ENCODE measurements at places on chromosomes 12 and 14.

- no peaks in the 10 kb centered on the region for H3K36me3 ChIP-seq
- H3K4me1 ChIP-seq, result no peaks in the 10 kb centered on the region
- H3K27me3 ChIP-seq, result no peaks in the 10 kb centered on the region
- no peak overlapping the region for H3K27ac ChIP-seq
- no peak for DNase-seq
- H3K4me3 ChIP-seq, result no peak overlapping the region
Observed at GRCh38 chr12:64351265-64351664, 39.3 kb downstream of the C12orf56 start.

- H3K27me3 ChIP-seq, result no peaks in the 10 kb centered on the region
- no peak overlapping the region for H3K27ac ChIP-seq
- no peak overlapping the region for H3K4me3 ChIP-seq
- H3K4me1 ChIP-seq, result no peaks in the 10 kb centered on the region
- no peak for DNase-seq
Observed at GRCh38 chr14:53295985-53296582, 143.0 kb upstream of the DDHD1 start.

- H3K27ac ChIP-seq, result no peak overlapping the region
- peaks cover 13% of the 10 kb centered on the region for H3K36me3 ChIP-seq
- no peak overlapping the region for H3K4me3 ChIP-seq
- H3K27me3 ChIP-seq, result no peaks in the 10 kb centered on the region
- H3K4me1 ChIP-seq, result peaks cover 3% of the 10 kb centered on the region
- DNase-seq, result peak; percentile 95
Observed at GRCh38 chr12:53065975-53066931, 12.9 kb downstream of the SPRYD3 start.

DNA sequence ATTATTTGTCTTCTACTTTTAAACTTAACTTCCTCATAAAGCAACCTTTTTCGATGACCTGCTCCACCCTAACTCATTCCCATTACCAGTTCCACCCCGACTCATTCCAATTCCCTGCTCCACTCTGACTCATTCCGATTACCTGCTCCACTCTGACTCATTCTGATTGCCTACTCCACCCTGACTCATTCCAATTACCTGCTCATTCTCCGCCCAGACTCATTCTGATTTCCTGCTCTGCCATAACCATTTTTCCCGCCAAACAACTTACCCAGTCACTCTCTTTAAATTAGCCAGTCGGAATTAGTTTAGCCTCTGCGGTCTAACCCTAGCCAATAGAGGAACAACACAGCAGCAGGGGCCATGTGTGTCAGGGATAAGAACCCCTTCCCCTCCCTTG is 249.1 kb downstream of the DPY19L2 start:
- no peak overlapping the region for H3K27ac ChIP-seq
- no peak for DNase-seq
- no peaks in the 10 kb centered on the region for H3K36me3 ChIP-seq
- H3K4me3 ChIP-seq, result no peak overlapping the region
- no peaks in the 10 kb centered on the region for H3K27me3 ChIP-seq
- H3K4me1 ChIP-seq, result no peaks in the 10 kb centered on the region

DNA sequence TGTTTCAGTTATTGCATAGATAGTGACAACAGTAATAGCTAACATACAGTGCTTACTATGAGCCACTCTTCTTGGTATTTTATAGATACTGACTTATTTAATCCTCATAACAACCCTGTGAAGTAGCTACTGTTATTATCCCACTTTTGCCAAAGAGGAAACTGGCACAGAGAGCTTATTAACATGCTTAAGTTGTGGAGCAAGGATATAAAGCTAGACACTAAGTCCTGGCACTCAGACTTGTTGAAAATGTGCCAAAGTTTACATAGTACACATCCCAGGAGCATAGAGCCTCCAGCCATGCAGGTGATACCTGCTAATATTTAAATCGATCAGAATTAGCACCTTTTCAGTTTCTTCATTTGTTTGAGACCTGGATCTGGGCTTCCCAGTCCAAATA is 41.8 kb downstream of the VEZT start:
- peaks cover 85% of the 10 kb centered on the region for H3K36me3 ChIP-seq
- DNase-seq, result no peak
- H3K27me3 ChIP-seq, result no peaks in the 10 kb centered on the region
- H3K4me3 ChIP-seq, result no peak overlapping the region
- H3K27ac ChIP-seq, result no peak overlapping the region

DNA sequence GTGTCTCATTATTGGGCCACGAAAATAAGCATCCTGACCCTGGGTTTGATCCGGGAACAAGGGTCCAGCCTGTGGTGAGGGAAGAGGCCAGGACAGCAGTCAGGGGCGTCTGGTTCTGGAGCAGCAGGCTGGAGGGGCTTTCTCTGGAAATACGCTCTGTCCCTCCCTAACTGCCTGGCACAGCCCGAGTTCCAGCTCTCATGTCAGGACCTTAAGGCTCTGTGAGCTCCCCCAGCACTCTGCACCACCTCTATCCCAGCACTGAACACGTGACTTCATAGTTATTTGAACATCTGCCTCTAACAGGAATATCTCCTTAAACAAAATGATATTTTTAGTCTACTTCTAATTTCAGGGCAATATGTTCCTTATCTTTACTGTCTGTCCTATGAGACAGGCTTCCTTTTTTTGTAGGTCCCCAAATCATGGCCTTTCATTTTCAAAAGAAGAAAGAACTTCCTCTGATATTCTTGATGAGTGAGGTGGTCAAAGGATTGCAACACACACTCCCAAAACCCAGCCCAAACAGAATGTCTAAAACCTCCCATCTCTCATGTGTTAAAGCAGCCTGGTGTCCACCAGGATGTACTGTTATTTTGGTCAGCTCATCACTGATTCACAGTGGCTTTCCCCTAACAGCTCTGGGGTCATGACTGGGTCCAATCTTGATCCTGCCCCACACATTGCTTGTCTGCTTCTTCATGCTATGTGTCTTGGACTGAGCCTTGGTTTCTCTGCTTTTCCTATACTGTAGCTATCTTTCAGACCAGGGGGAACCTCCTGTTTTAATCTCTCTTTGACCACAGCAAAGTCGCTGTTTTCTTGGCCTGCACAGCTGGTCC is 9.7 kb downstream of the AQP6 start:
- no peaks in the 10 kb centered on the region for H3K36me3 ChIP-seq
- H3K27me3 ChIP-seq, result peaks cover 31% of the 10 kb centered on the region
- H3K4me3 ChIP-seq, result no peak overlapping the region
- H3K4me1 ChIP-seq, result peaks cover 26% of the 10 kb centered on the region
- DNase-seq, result peak; percentile 31

DNA sequence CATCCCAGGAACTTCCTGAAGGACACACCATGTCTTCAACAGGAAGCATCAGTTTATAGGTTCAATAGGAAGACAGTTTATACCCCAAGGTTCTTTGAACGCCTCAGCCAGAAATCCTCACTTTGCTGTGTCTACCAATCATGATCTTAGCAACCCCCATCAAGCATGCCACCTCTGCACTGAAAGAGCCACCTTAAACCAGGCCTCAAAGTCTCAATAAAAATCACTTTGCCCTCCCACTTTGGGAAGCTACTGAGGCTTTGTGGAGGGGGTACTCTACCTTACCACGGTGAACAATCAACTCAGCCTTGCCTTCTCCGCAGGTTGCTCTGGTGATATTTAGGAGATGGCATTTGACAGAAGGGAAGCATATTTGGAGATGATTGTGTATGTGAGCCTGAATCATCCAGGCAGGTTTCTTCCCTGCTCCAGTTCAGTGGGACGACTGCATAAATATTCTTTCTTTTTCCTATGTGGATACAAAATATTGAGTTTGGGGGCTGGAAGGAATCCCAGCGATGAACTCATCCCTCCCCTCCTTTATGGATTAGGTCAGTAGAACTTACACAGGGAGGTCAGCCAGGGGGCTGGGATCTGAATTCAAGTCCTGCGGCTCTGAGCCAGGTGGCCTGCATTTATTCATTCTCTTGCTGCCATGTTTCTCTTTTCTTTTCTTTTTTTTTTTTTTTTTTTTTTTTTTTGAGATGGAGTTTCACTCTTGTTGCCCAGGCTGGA is 42.8 kb upstream of the VASH1 start:
- H3K4me1 ChIP-seq, result no peaks in the 10 kb centered on the region
- DNase-seq, result peak; percentile 11
- no peak overlapping the region for H3K4me3 ChIP-seq
- no peak overlapping the region for H3K27ac ChIP-seq
- H3K27me3 ChIP-seq, result no peaks in the 10 kb centered on the region

GRCh38 chr12:46659824-46660223 is 166.0 kb downstream of the SLC38A4 start:
- no peak overlapping the region for H3K27ac ChIP-seq
- H3K4me3 ChIP-seq, result no peak overlapping the region
- no peaks in the 10 kb centered on the region for H3K27me3 ChIP-seq
- DNase-seq, result no peak

DNA sequence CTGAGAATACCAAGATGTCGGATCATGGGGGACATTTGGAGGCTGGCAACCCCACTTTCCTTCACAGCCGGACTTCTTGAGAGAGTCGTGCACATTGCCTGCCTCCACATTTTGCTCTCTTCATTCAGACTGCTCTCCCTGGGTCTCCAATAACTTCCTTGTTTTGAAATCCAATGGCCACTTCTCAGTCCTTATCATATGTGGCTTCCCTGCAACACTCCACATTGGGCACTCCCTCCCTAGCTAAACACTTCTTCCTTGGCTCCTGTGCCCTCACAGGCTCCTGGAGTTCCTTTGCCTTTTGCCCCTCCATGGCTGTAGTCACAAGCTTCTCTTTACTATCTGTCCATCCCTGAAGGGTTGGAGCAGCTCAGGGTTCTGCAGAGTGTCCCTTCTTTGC is 30.1 kb downstream of the NPC2 start:
- peak; percentile 25 for DNase-seq
- H3K4me1 ChIP-seq, result no peaks in the 10 kb centered on the region
- no peaks in the 10 kb centered on the region for H3K27me3 ChIP-seq
- H3K36me3 ChIP-seq, result no peaks in the 10 kb centered on the region

DNA sequence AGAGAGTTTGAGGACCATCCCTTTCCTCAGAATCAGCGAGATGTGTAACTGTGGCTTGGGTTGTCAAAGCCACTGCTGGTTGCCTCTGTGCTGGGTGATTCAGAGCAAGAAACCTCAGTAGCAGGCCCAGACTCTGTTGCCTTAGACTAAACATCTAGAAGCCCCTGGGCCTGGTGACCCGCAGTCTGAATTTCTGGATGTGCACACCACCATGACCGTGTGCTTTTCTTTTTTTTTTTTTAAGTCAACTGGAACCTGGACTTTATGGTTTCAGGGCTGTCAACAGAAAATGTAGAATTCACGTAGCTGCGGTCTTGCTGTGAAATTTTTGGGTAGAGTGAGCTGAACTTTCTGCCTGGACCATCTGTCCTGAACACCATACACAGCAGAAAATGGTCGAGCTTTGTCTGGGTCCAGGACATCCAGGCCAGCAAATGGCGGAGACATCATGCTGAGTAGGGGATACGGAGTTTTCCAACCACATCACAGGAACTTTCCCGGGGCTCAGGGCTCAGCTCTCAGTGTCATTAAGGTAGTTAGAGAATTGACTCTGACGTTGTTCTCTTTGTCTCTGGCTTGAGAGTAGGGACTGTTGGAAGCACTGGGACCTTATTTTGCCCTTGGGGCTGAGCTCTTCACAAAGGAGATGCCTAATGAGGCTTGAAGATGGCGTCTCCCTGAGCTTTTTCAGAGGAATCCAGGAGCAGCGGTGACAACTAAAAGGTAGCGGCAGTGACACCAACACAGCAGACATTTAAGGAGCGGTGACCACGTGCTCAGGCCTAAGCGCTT is 23.0 kb upstream of the BATF start:
- H3K4me3 ChIP-seq, result no peak overlapping the region
- no peaks in the 10 kb centered on the region for H3K27me3 ChIP-seq
- no peak overlapping the region for H3K27ac ChIP-seq
- H3K4me1 ChIP-seq, result no peaks in the 10 kb centered on the region
- H3K36me3 ChIP-seq, result no peaks in the 10 kb centered on the region
- DNase-seq, result no peak

DNA sequence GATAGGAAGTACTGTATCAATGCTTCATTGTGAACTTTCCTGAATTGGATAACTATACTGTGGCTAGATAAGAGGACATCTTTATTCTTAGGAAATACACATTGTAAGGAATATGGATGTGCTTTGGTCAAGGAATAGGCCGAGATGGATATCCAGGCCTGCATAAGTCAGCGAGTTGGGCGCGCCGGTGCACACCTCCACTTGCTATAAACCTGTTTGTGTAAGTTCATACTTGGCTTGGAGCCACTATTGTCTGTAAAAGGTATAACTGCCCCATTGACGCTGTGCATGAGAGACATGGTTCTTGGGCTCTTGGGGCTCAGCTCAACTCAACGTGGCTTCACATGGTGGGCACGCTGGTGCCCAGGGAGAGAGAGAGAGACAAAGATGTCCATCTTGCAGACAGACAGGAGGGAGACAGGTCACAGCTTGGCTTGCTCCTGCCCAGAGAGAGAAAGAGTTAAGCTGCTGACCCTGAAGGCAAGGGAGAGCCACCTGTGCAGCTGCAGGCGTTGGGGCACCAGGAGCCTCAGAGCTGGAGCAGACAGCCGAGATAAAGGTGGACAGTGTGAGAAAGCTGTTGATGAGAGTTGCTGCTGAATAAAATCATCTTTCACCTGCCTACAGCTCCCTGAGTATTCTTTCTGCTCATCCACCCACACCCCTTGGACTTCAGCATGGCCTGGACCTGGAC is 34.1 kb upstream of the COCH start:
- H3K4me1 ChIP-seq, result no peaks in the 10 kb centered on the region
- no peak overlapping the region for H3K27ac ChIP-seq
- no peaks in the 10 kb centered on the region for H3K27me3 ChIP-seq
- no peak for DNase-seq
- H3K36me3 ChIP-seq, result no peaks in the 10 kb centered on the region
- no peak overlapping the region for H3K4me3 ChIP-seq
